Endothelial cell (in vitro differentiated cells): ENCODE measurements at places on chromosomes 5 and 9. TPM values are rescaled to one million over a fixed set of nuclear protein-coding genes. Genes with fewer than 3 reads are reported as not detected.

- no peak overlapping the region for H3K4me3 ChIP-seq
- no peak overlapping the region for H3K27ac ChIP-seq
- peaks cover 2% of the 10 kb centered on the region for H3K27me3 ChIP-seq
- no peak for DNase-seq
Measured at GRCh38 chr5:56310711-56311204, 77.6 kb upstream of the ANKRD55 start.

GRCh38 chr5:131533836-131534235 is 101.2 kb downstream of the RAPGEF6 start:
- H3K4me1 ChIP-seq = peaks cover 18% of the 10 kb centered on the region
- DNase-seq = no peak
- H3K27ac ChIP-seq = no peak overlapping the region
- H3K27me3 ChIP-seq = peaks cover 1% of the 10 kb centered on the region
- H3K36me3 ChIP-seq = no peaks in the 10 kb centered on the region

DNA sequence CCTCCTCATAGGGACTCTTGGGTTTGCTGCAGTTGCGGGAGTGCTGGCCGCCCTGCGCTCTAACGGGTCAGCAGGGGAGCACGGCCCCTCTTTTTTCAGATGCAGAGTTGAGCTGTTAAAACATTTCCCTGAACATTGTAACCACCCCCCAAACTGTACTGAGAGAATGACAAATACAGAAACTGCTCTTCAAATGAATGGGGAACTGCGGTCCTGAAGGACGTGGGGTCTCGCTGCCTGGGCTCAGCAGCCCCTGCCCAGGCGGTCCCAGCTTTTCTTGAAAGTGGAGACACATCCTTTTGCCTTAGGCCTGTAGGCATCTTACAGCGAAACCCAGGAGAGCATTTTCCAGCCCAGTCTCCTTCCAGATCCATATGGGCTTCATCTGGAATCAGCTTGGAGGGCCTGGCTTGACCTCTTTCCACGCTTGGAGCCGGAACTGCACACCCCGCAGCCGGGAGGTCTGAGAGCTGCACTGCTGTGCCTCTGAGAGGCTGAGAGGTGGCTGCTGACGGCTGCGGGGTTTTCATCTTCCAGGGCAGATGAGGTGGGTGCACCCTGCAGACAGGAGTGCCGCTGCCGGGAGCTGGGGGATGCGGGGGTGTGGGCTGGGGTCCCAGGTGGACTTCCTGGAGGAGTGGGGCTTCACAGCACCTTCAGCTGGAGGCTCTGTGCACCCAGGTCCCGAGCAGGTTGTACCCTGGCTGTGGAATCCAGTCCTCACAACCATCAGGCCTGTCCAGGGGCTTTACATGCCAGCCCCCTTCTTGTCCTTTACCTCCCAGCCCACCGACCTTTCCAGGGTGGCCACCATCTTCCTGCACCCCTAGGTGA is 1.2 kb upstream of the AGPAT2 start:
- peak overlapping the region; percentile 61 for H3K27ac ChIP-seq
- H3K36me3 ChIP-seq = peaks cover 5% of the 10 kb centered on the region
- H3K4me1 ChIP-seq = peaks cover 11% of the 10 kb centered on the region
- DNase-seq = peak; percentile 9
- H3K27me3 ChIP-seq = peaks cover 26% of the 10 kb centered on the region

DNA sequence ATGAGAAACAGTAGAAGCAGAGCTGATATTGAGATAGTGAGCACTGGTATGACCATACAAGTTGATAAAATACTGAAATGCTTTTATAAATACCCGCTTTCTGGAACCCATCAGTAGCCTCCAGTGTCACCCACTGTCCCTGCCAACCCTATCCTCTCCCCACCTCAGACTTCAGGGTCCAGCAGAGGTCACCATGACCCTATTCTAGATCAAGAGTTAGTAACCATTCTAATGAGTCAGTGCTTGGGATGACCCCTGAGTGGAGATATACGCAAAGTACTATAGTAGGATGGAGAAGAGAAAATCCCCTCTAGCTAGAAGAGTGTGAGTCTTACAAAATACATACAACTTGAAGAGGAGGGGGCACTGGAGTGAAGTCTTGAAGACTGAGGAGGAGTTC is 297.9 kb upstream of the BRINP1 start:
- no peak overlapping the region for H3K4me3 ChIP-seq
- no peak overlapping the region for H3K27ac ChIP-seq
- DNase-seq = no peak
- H3K36me3 ChIP-seq = no peaks in the 10 kb centered on the region
- H3K4me1 ChIP-seq = no peaks in the 10 kb centered on the region

GRCh38 chr5:178193251-178193809 is 6.2 kb upstream of the GMCL2 start:
- H3K4me1 ChIP-seq = peaks cover 12% of the 10 kb centered on the region
- peaks cover 3% of the 10 kb centered on the region for H3K36me3 ChIP-seq
- DNase-seq = no peak
- peaks cover 6% of the 10 kb centered on the region for H3K27me3 ChIP-seq

GRCh38 chr5:151758141-151758429 is 346 bp downstream of the ATOX1 start:
- H3K27me3 ChIP-seq = peaks cover 1% of the 10 kb centered on the region
- peak overlapping the region; percentile 92 for H3K4me3 ChIP-seq
- peaks cover 16% of the 10 kb centered on the region for H3K4me1 ChIP-seq
- peaks cover 4% of the 10 kb centered on the region for H3K36me3 ChIP-seq
- H3K27ac ChIP-seq = no peak overlapping the region

- no peaks in the 10 kb centered on the region for H3K36me3 ChIP-seq
- H3K27ac ChIP-seq = no peak overlapping the region
- no peaks in the 10 kb centered on the region for H3K27me3 ChIP-seq
- peaks cover 2% of the 10 kb centered on the region for H3K4me1 ChIP-seq
- DNase-seq = no peak
Measured at GRCh38 chr5:156201788-156202403, 125.1 kb upstream of the SGCD start.

GRCh38 chr5:80269991-80270438 is 14.2 kb upstream of the SERINC5 start:
- no peaks in the 10 kb centered on the region for H3K27me3 ChIP-seq
- peak overlapping the region; percentile 42 for H3K27ac ChIP-seq
- DNase-seq = no peak
- peaks cover 9% of the 10 kb centered on the region for H3K4me1 ChIP-seq
- no peak overlapping the region for H3K4me3 ChIP-seq
- H3K36me3 ChIP-seq = no peaks in the 10 kb centered on the region

DNA sequence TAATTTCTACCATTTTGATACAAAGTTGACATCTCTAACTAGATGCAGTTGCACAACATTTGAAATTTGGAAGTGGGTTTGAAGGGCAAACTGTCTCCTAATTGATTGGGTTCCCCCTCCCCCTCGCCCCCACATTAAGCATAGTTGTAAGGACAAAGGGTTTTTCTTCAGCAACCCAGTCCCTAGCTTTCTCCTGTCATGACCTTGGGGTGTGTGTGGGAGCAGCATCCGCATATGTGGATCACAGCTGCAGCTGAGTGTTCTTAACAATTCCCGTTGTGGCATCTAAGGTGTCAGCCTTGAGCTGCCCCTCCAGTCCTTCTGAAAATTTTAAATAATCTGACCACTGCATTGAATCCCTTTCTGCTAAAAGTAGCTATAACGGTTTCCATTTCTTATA is 141.3 kb upstream of the CDH10 start:
- no peak overlapping the region for H3K4me3 ChIP-seq
- no peak for DNase-seq
- no peak overlapping the region for H3K27ac ChIP-seq
- no peaks in the 10 kb centered on the region for H3K27me3 ChIP-seq
- no peaks in the 10 kb centered on the region for H3K36me3 ChIP-seq

- peaks cover 9% of the 10 kb centered on the region for H3K4me1 ChIP-seq
- peaks cover 11% of the 10 kb centered on the region for H3K36me3 ChIP-seq
- peaks cover 15% of the 10 kb centered on the region for H3K27me3 ChIP-seq
- DNase-seq = peak; percentile 69
- H3K4me3 ChIP-seq = no peak overlapping the region
Measured at GRCh38 chr5:757931-758697, 26.4 kb downstream of the ZDHHC11B start.

GRCh38 chr5:59116231-59116865 is 533.5 kb downstream of the RAB3C start:
- no peak overlapping the region for H3K27ac ChIP-seq
- no peak overlapping the region for H3K4me3 ChIP-seq
- H3K4me1 ChIP-seq = peaks cover 17% of the 10 kb centered on the region
- no peak for DNase-seq
- H3K36me3 ChIP-seq = no peaks in the 10 kb centered on the region
- H3K27me3 ChIP-seq = peaks cover 1% of the 10 kb centered on the region

DNA sequence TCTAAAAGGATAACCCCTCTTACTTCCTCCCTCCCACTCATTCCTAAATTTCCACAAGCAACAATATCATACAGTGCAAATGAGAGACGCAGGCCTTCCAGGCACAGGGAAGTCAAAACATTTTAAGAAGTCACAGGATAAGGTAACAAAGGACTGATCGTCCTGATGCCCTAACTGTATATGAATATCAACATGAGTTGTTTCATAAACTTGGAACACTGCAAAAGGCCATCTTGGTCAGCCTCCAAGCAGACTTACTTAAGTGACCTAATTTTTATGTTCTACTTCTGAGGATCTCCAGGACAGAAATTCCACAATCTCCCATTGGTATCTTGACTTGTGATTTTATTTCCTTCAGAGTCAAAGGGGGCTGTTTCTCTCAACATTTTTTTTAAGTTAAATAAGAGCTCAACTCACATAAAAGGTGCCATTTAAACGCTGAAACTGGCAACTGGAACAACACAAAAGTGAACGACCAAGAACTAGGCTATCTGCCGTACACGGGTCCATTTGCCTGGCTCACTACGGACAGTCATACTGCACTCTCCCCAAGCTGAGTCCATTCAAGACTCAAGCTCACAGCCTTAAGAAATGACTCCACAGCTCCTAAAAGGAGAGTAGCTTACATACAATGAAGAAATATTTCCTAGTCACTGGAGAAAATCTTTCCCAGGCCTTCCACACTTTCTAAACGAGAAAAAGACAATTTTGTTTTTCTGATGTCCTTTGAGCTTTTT is 71.3 kb downstream of the LHFPL2 start:
- no peak overlapping the region for H3K4me3 ChIP-seq
- peaks cover 3% of the 10 kb centered on the region for H3K36me3 ChIP-seq
- no peak for DNase-seq
- no peak overlapping the region for H3K27ac ChIP-seq

DNA sequence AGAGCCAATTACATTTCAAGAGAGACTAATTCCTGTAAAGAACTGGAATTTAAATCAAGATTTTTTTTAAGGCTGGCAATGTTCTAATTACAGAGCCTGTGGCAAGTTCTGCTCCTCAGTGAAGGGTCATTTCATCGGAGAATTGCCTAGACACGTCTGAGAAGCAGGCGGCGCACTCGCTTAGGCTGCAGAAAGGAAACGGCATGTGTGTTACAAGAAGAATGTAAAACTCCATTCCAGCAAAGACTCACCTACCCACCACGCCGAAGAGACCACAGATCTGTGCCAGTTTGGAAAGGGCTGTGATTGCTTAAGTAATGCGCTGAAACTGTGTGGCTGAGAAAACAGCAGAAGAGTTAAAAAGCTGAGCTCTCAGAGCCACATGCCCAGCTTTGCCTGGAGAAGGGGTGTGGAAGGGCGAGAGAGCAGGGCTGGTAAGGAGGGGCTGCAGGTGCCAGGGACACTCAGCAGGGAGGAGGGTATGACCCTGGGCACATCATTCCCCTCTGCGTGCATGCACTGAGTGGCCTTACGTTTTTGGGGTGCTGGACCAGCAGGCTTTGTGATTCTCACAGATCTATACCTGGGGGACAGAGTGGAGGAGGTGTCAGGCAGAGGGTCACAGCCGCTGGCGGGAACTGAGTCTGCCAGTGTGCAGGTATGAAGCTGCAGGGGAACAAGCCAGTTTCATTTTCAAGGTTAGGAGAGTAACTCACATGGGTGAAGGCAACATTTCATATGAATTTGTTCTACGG is 17.8 kb upstream of the SLC25A51 start:
- H3K4me1 ChIP-seq = peaks cover 52% of the 10 kb centered on the region
- peaks cover 15% of the 10 kb centered on the region for H3K36me3 ChIP-seq
- peak overlapping the region; percentile 83 for H3K27ac ChIP-seq
- no peak overlapping the region for H3K4me3 ChIP-seq
- DNase-seq = no peak
- peaks cover 14% of the 10 kb centered on the region for H3K27me3 ChIP-seq

DNA sequence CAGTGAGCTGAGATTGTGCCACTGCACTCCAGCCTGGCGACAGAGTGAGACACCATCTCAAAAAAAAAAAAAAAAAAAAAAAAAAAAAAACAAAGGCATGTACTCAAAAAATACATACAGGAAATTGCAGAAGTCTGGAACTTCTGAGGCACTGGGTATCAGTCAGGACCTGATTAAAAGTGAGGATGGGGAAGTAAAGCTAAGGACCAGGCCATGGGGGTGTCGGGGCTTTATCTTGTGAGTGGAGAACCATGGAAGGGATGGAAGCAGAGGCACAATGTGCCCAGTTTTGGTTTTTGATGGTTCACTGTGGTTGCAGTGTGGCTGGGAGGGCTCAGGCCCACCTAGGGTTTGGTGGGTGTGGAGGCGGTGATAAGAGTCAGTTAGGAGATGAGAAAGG is 212.7 kb upstream of the PIK3R1 start:
- no peak for DNase-seq
- H3K36me3 ChIP-seq = no peaks in the 10 kb centered on the region
- no peak overlapping the region for H3K27ac ChIP-seq

DNA sequence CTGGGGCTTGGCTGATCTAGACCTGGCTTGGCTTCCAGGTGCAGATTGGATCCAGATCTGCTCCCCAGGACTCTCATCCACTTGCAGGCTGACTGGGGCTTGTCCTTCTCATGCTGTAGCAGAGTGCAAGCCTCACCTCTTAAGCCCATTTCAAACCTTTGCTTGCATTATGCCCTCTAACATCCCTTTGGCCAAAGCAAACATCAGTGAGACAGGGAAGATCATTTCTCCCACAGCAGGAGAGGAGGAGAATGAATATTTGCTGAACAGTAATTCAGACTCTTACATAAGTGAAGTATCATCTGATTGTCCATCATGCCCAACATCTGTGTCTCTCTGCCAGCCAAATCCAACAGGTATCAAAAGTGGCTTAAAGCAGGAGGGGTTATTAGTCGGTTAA is 194.9 kb downstream of the C9orf152 start:
- no peak for DNase-seq
- no peaks in the 10 kb centered on the region for H3K4me1 ChIP-seq
- no peaks in the 10 kb centered on the region for H3K36me3 ChIP-seq
- H3K27ac ChIP-seq = no peak overlapping the region
- H3K27me3 ChIP-seq = no peaks in the 10 kb centered on the region

GRCh38 chr9:121233906-121234831 is 32.5 kb upstream of the RAB14 start:
- DNase-seq = no peak
- H3K27me3 ChIP-seq = no peaks in the 10 kb centered on the region
- no peaks in the 10 kb centered on the region for H3K36me3 ChIP-seq

DNA sequence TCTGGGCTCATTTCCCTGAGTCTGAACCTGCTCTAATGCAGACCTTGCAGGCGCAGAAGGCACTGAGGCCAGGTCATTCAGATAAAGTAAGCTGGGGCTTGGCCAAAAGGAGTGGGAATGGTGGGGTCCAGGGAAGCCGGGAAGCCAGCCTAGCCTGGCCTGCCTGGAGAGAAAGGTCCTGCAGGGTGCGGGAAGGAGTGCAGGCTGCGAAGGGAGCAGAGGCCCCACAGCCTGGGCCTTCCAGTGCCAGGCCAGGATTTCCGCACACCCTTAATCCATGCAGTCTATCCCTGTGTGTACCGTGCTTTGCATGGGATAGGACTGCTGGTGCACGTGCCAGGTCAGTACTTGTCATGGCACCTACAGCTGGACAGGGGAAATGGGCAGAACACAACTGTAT is 3.6 kb upstream of the STING1 start:
- H3K27ac ChIP-seq = peak overlapping the region; percentile 13
- H3K4me1 ChIP-seq = peaks cover 29% of the 10 kb centered on the region
- no peak overlapping the region for H3K4me3 ChIP-seq
- peaks cover 3% of the 10 kb centered on the region for H3K27me3 ChIP-seq
- no peaks in the 10 kb centered on the region for H3K36me3 ChIP-seq

The IL7R gene
- total RNA-seq = 0.54 TPM

The MEIKIN gene
- not detected for total RNA-seq

The LMAN2 gene
- 137 TPM for total RNA-seq

The PCDHGA4 gene
- total RNA-seq = 2.0 TPM

The IL4 gene
- not detected for total RNA-seq
